ENCODE measurements at places on chromosomes 12 and 14. TPM values are rescaled to one million over a fixed set of nuclear protein-coding genes. Genes with fewer than 3 reads are reported as not detected.

GRCh38 chr12:63037746-63038712 is 103.1 kb upstream of the PPM1H start:
- H3K4me1 ChIP-seq, result no peaks in the 10 kb centered on the region
- H3K36me3 ChIP-seq, result no peaks in the 10 kb centered on the region
- no peak overlapping the region for H3K4me3 ChIP-seq
- DNase-seq, result no peak

GRCh38 chr12:124519746-124520145 is 47.7 kb downstream of the NCOR2 start:
- no peak overlapping the region for H3K4me3 ChIP-seq
- H3K36me3 ChIP-seq, result peaks cover 6% of the 10 kb centered on the region
- no peak overlapping the region for H3K27ac ChIP-seq
- DNase-seq, result no peak

DNA sequence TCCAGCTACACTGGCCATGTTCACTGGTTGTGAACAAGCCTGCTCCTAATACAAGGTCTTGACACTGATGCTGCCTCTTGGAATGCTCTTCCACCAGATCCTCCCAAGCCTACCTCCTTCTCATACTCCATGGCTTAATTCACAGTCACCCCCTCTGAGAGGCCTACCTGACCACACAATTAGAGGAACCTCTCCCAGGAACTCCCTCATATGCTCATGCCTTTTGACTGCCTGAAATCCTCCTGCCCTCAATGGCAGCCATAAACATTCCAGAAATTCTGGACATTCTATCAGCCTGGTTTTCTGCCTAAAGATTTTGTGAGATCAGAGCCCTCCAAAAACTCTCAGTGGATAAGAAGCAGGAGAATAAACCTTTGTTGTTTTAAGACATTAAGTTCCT is 340.2 kb downstream of the C12orf75 start:
- no peak overlapping the region for H3K4me3 ChIP-seq
- no peaks in the 10 kb centered on the region for H3K4me1 ChIP-seq
- H3K36me3 ChIP-seq, result no peaks in the 10 kb centered on the region
- H3K27me3 ChIP-seq, result no peaks in the 10 kb centered on the region

Gene WNT5B
- total RNA-seq, result not detected

Gene DAO
- not detected for total RNA-seq

DNA sequence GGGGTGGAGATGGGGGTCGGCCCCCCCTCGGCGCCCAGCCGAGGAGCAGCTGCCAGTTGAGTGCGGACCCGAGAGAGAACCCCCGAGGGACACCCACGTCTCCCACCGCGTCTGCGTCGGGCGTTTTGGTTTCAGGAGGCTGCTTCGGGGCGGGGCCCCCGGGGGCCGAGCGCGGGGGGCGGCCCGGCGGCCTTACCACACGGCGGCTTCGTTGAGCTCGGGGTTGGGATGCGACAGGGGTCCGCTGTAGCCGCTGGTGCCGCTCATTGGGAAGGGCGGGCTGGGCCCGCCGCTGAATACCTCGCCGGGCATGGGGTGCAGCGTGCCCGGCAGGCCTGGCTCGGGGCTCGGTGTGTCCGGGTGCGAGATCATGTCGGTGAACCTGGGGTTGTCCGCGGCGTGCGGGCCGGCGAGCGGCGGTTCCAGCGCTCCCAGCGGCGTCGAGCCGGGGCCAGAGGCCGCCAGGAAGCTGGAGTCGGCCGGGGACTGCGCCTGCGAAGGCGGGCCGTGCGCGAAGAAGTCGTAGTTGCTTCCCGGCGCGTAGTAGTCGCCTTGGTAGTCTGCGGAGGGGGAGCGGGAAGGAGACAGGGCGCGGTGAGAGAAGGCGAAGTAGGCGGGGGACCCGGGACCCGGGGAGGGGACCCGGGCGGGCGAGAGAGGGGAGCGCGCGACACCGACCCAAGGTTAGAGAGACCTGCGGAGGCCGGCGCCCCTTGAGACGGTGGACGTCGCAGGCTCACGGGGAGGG is 8.5 kb downstream of the LHX5 start:
- no peak for DNase-seq
- no peak overlapping the region for H3K27ac ChIP-seq
- peak overlapping the region; percentile 1 for H3K4me3 ChIP-seq
- H3K27me3 ChIP-seq, result peaks cover 55% of the 10 kb centered on the region
- peaks cover 15% of the 10 kb centered on the region for H3K4me1 ChIP-seq

Gene NID2
- total RNA-seq, result not detected

DNA sequence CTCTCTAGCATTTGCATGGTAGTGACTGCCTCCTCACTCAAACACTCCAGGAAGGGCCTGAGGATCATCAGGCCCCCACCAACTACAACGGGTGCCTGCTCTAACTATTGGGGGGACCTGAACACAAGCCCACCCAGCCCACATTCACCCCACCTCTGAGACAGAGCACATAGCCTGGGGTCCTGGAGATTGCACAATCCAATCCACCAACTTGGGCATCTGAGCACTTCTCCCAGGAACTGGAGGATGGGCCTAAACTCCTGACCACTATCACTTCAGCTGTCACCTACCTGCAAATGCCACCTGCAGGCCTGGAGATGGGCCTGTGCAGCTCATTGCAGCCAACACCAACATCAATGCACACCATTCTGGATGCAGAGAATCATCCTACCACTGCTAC is 66.6 kb downstream of the TMTC3 start:
- no peaks in the 10 kb centered on the region for H3K36me3 ChIP-seq
- no peak for DNase-seq
- no peak overlapping the region for H3K27ac ChIP-seq
- no peaks in the 10 kb centered on the region for H3K4me1 ChIP-seq
- peaks cover 5% of the 10 kb centered on the region for H3K27me3 ChIP-seq
- no peak overlapping the region for H3K4me3 ChIP-seq
